ENCODE measurements at places on chromosomes 2 and 18.
A peak's percentile ranks its signal among the peaks of the same experiment; 100 is the strongest.

DNA sequence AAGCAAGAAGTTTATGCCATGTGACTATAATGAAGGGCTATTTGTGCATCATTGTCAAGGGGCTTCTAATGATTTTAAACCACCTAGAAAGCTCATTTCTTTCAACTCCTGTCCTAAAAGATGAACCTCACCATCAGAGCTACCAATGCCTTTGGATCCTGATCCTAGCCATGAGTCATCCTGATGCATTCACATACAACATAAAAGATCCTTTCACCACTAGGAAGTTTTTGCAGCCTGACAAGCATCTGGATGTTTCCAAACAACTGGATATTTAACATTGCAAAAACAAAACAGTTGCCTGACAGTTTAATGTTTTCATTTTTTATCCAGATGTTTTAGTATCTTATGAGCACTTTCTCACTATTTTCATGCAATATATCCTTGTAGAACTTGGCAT, 425.3 kb downstream of the MBD2 start:
- no peak for DNase-seq

GRCh38 chr2:197131558-197131855, 179.1 kb downstream of the ANKRD44 start:
- no peak for DNase-seq

DNA sequence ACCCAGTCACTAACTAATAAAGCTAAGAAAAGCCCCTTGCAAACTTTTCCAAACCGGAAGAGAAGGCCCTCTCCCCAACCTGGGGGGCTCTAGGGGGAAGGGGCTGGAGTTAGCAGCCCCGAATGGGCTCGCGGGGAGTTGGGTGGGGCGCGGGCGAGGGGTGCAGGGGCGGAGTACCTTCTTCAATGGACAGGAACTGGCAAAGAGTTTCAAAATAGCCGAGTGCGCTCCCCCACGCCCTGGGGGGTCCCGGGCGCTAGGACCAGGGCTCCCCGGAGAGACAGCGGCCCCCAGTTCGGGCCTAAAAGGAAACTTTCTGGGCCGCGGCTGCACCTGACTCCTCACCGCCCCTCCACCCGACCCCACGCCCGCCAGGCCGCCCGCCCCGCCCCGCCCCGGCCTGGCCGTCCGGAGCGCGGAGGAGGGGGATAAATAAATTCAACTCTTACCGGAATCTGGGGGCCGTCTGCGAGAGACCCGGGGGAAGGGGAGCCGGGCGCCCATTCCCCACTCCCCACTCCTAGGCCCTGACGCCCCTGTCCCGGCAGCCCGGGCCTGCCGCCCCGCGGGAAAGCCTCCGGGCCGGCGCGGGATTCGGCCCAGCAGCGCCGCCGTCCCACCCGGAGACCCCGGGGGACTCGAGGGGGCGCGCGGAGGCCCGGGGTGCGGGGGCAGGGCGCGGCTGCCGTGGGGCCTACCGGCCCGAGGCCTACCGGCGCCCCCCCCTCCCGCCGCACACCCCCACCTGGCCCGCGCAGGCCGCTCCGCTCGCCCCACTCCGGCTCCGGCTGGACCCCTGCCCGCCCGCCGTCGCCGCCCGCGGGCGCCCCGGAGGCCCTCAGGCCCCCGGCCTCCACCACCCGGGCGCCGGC, 868 bp downstream of the INO80D start:
- peak; percentile 31 for DNase-seq

DNA sequence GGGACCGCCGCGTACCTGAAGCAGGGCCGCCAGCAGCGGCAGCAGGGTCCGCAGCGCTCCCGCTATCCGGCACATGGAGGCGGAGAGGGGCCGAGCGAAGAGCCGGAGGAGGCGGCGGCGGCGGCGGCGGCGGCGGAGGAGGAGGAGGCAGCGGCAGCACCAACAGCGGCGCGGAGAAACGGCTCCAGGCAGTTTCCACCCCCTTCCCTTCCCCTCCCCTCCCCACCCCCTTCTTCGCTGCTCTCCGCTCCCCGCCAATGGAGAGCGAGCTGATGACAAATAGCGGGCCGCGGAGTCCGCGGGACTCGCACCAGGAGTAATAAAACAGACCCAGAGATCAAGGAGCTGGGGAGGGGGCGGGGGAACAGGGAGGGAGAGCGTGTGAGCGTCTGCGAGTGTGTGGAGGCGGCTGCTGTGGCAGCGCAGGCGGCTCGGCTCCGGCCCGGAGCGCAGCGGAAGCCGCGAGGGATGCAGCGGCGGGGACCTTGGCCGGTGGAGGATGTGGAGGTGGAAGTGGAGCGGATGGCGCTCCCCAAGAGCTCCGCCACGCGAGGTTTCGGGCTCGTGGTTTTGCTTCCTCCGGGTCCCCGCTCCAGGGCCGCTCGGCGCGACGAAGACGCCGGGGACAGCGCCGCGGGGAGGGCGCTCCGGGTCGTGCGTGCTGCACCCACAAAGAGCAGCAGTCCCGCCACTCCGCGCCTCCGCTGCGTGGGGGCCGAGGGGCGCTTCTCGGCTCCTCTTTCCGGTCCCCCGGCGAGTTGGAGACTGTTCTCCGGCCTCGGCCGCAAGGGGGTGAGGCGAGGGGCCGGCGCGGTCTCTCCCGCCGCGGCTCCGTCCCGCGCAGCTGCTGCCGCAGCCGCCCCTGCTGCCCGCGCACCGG, at the start of gene CDH2:
Gene CDH2, minus strand, starts transcription at position 183 of the 880 bp plus-strand sequence. Its CDS starts 108 bp downstream, at position 75.
- no peak for DNase-seq

GRCh38 chr2:168566974-168567665, 111.0 kb downstream of the CERS6 start:
- DNase-seq, result no peak
